ENCODE measurements at places on chromosomes 2 and 18. TPM values are rescaled to one million over a fixed set of nuclear protein-coding genes. Genes with fewer than 3 reads are reported as not detected.

UGT1A5 gene
- total RNA-seq, result not detected

ALPG gene
- not detected for total RNA-seq

TCF23 gene
- not detected for total RNA-seq

- no peak for DNase-seq
Observed at GRCh38 chr2:44596537-44597320, 235.0 kb downstream of the CAMKMT start.

GRCh38 chr2:204237416-204237815, 300.9 kb downstream of the ICOS start:
- DNase-seq, result no peak

- no peak for DNase-seq
Observed at GRCh38 chr2:57296795-57297517, 749.6 kb upstream of the VRK2 start.

SNTG2 gene
- 2.9 TPM for total RNA-seq

- no peak for DNase-seq
Observed at GRCh38 chr18:57995331-57995730, 48.7 kb upstream of the NEDD4L start.

GRCh38 chr2:6168485-6168884, 476.3 kb downstream of the SOX11 start:
- no peak for DNase-seq

- DNase-seq, result no peak
Observed at GRCh38 chr18:76314015-76314414, 181.0 kb downstream of the ZNF516 start.

DNA sequence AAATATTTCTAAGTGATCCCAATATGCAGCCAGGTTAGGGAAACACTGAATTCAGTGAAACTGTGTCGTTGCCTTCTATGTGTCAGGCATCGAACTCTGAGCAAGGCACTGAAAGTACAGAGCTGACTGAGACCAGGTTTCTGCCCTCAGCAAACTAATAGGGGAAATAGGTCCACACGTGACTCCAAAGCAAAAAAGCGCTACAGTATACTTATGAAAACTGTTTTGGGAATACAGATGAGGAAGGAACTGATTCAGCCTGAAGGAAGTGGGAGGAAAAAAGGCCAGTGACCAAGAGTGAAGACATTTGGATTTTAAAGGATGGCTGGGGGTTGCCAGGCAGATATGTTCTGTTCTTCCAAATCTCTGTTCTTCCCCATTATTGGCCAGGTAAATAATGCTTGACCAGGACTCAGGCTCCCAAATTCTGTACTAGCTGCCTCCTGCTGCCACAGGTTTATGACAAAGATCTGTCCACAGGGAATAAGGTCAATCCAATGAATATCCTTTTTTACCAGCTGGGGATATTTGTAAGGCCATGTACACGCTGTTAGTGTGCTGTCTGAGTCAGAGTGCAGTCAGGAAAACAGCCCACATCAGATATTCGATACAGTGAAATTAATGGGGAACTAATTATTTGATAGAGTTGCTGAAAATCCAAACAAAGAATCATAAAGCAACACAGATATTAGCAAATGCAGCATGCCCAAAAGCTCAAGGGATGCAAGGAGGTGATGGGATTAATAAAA, 24.5 kb upstream of the INPP4A start:
- no peak for DNase-seq

COL4A4 gene
- 18.7 TPM for total RNA-seq

ZNF512 gene
- 20.0 TPM for total RNA-seq

GRCh38 chr18:37538526-37539205, 26.9 kb downstream of the CELF4 start:
- no peak for DNase-seq

GRCh38 chr2:204730603-204731002, 185.3 kb downstream of the PARD3B start:
- DNase-seq, result no peak

DNA sequence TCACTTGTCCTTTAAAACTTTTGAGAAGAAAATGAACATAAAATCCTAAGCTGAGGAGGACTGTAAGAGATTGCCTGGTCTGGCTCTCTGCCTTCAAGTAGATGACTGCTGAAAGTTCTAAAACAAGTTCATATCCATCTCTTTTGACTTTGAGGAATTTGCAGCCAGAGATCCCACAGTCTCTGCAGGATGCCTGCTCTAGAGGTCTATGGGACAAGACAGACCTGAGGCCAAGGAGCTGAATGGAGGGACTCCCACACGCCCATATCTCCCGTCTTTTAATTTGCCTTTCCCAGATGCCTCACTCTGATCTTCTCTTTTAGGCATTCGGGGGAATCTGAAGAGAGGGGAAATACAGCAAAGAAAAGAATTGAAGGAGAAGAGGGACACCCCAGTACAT, 255.9 kb upstream of the RASGRP3 start:
- DNase-seq, result no peak

IGFBP5 gene
- 207 TPM for total RNA-seq

- DNase-seq, result no peak
Observed at GRCh38 chr2:18125303-18125702, 246.8 kb downstream of the KCNS3 start.

DNA sequence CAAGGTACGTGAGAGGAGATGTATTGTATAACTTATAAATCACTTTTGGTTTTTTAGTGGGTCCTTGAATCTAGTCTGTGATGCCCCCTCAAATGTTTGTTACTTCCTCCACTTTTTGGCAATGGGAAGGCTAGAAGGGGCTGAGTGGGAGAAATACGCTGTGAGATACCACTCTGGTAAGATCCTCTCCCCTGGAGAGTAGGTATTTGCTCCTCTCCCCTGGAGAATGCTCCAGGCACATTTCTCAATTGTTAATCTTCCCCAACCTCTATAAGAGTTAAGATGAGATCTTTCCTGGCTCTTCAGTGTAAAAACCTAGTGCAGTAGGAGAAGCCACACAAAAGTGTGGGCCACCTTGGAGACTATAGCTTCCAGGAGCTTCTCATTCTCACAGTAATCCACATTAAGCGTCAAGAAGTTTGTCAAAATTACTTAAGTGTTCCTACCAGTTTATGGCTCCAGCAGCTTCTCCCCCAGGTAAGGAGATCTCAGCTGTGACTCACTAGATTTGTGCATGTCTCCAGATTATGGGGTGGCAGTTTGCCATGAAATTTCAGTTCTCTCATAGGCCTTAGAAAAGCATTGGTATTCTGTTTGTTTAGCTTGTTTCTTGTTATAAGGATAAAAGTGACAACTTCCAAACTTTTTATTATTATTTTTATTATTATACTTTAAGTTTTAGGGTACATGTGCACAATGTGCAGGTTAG, 182.6 kb downstream of the FSIP2 start:
- no peak for DNase-seq

DNA sequence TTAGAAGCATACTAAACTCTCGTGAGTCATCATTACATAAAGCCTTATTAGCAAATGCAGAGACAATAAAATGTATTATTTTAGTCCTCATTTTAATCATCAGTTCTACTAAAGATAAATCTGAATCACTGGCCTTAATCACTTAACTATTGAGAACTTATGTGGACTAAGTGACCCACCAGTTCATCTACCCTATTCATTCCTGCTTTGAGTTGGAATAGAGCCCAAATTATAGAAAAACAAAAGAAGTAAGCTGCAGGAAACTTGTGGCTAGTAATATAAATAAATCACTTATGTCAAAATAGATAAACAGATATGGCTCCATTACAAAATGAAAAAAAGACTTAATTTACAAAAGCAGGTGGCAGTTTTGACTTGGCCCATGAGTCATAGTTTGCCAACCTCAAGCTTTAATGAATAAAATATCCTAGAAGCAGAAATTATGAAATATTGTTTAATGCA, 851.8 kb upstream of the CRIM1 start:
- DNase-seq, result no peak

DNA sequence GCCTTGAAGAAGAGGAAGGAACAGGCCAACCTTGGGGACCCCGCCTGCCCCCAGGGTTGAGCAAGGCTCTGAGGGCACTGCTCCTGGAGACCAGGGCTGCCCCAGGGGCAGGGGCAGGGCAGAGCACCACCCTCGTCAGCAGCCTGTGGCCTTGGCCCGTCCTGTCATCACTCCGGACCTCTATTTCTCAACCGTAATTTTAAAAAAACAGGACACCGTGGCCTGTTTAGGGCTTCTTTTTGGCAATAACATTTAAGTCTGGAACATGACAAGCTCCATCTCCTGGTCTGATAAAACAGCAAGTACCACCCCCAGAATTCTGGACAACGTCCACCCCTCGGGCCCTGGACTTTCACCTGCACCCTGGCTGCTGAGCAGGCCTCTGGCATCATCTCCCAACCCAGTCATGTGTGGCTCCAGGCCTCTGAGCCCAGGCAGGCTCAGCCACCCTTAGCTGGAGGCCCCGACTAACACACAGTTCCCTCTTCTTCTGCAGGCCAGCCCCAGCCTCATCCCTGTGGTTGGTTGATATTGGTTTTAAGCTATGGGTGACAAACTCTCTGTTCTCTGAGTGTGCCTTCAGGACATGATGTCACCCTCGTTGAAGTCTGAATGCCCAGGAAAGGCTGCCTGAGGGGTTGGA, 22.6 kb upstream of the ID2 start:
- DNase-seq, result no peak

GRCh38 chr18:35131387-35132020, 90.3 kb downstream of the MAPRE2 start:
- no peak for DNase-seq

DNA sequence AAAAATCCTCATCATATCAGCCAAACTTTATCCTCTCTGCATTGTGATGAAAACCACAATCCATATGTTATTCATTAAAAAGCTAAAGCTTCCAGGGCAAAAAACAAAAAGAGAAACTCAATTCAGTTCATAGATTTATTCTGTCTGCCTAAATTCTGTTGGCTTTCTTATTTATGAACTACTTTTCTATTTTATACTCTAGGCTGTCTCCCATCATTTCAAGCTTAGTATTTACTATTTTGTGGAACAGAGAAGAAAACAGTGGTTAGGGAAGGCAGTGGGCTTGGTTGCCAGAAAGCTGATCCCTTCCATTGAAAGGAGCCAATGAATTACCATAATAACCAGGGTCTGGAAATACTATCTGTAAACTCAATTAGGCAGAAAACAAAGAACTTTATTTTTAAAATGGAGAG, 71.8 kb downstream of the RAPH1 start:
- DNase-seq, result no peak

- no peak for DNase-seq
Observed at GRCh38 chr18:32373995-32374394, 96.7 kb downstream of the GAREM1 start.

DNA sequence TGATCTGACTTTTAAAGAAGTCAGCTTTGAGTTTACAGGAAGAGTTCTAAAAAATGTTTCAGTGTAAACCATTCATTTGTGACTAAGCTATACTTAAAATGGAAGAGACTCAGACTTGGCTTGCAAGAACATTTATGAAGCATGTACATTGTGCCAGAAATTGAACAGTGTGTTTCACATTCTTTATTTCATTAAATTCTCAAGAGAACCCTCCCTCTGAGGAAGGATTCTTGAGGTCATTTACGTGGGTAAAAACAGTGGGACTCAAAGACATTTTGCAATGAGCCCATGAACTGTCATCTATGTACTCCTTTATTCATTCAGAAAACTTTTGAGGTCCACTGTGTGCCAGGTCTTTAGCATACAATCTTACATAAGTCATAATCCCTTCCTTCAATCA, 143.6 kb upstream of the ZNF521 start:
- DNase-seq, result no peak

FAM124B gene
- 1.3 TPM for total RNA-seq

NCL gene
- total RNA-seq, result 210 TPM

DNA sequence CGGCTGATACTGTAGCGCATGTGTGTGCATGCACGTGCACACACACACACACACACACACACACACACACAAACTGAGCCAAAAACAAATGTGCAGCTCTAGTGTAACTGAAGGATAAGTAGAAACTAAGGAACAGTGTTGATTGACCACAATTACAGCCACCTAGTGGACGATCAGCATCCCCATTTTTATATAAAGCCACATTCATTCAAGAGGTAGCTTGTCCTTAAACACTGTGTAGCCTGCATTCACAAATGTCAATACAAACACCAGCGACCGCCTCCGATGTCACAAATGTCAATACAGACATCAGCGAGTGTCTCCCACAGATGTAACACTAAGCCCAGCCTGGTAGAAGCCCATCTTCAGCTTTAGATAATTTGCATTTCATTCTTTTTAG, 167.4 kb downstream of the PTGR3 start:
- DNase-seq, result no peak

SCYGR4 gene
- not detected for total RNA-seq

ZNF396 gene
- total RNA-seq, result 1.0 TPM

DNA sequence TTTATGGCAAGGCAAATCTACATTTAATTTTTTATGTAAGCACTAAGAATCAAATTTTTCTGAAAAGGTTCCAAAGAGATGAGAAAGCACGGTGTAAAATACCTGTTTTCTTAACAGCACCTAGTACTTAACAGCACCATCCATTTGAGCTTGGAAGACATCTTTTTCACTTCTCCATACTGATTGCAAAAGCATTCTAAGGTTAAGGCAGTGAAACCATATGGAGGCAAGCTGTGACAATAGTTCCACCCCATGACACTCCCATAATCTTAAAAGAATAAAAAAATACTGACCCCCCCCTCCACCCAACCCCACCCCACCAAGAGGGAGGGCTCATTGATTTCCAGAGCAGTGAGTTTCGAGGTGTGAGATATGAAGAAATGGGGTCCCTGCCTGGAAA, 60.6 kb downstream of the ZCCHC2 start:
- no peak for DNase-seq

DNA sequence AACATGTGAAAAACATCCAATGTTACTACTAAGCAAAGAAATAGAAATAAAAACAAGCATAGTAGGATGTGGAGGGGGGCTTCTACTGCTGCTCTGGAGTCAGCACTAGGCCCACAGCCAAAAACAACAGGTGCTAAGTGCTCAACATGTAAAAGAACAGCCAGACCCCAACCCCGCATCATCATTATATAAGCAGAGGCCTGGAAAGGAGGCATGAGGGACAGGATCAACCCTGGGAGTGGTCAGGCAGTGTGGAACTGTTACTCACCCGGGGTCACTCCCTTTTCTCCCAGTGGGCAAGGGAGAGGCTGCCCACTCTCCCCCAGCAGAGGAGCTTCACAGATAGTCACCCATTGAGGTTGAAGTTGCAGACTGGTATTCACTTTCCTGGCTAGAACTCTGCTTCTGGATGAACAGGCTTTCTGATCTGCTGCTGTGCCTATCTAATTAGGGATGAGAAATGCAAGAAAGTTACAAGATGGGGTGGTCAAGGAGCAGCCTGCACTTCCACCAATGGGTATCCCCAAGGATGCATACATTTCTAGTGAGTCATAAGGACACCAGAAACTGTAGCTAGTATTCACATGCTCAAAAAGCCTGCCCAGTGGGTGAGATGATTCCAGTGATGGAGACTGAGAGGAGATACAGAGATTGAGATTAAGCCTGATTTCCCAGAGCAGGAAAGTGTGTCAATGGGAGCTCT, 480.1 kb upstream of the TCF4 start:
- no peak for DNase-seq

DNA sequence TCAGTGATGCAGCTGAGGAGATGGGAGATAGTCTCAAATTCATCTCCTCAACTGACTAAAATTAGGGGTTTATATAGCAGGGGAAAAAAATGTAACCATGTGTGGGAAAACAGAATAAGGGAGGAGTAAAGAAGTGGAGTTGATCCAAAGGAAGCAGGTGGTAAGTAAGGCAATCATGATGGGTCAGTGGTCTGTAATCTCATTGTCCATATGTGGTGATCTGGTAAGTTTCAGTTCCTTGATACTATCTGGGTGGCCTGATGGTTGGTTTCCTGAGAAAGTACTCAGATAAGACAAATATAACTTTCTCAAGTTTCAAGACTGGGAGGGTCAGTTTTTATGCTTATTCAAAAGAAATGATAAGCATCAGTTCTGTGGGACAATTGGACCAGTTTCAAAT, 312.3 kb upstream of the KCNJ3 start:
- DNase-seq, result no peak

GREB1L gene
- total RNA-seq, result 19.7 TPM

LCT gene
- not detected for total RNA-seq
